Stromal cell of bone marrow (primary cell): ENCODE measurements at places on chromosomes 7 and 10.
A peak's percentile ranks its signal among the peaks of the same experiment; 100 is the strongest.

- peak; percentile 77 for DNase-seq
These were observed 19.7 kb downstream of the GOLGA7B start for GRCh38 chr10:97869091-97870042.

GRCh38 chr10:126337251-126337810 lies 50.9 kb downstream of the ADAM12 start:
- DNase-seq, result no peak

DNA sequence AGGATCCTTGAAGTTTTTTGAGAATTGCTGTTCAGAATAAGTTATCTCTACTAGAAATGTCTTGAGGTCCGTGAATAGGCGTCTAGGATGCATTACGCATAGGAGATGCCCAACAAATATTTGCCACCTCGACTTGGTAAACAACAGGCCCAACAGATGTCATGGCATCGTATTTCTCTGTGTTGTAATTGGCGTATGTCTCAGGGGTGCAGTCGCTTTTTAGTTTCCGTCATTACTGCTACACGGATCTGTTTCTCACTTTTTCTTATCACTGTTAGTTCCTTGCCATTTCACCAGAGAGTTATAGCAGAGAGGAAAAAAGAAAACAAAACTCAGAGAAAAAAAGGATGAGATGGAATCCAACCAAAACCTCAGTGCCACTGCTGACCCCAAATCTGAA lies 73.0 kb upstream of the SFMBT2 start:
- no peak for DNase-seq

- no peak for DNase-seq
These were observed 68.7 kb upstream of the SEC61G start for GRCh38 chr7:54827734-54828133.

GRCh38 chr10:21495002-21495751 lies 30.3 kb downstream of the SKIDA1 start:
- no peak for DNase-seq
